Activated CD8-positive, alpha-beta memory T cell treated with anti-CD3 and anti-CD28 coated beads for 1 hour (primary cell): ENCODE measurements at places on chromosomes 6 and 20.

DNA sequence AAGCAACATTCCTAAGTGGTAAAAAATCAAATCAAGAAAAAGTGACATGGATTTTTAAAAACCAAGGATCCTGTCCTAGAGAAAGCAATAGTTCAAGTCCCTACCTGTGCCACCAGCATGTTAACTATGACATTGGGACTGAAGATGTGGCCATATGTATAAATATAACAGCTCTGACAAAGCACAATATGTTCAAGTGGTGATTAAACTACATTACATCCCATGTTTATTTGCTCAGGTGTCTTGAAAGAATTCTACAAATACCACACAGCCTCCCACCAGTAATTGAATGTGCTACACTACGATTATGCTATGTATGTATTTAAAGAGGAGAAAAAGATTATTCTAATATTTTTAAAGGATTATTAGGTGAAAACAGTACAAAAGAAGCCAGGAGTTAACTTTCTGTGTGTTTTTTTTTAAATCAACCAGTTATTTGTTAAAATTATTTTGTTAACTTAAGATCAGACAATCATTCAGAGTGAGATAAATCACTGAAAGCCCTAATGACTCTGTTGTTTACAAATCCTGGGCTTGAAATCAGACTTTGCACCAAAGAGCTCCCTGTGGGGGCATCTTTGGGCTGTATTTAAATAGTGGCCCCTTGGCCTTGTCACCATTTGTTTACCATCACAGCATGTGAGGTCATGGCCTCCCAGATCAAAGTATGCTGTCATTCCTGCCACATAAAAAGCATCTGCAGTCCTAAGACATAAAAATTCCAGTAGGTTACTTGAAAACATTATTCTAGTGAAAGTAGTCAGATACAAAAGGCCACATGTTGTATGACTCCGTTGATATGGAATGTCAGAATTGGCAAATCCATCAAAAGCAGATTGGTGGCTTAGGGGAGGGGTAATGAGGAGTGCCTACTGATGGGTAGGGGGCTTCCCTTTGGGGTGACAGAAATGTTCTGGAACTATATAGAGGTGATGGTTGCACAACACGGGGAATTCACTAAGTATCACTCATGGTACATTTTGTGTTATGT lies 17.1 kb downstream of the TTLL2 start:
- no peak for DNase-seq

DNA sequence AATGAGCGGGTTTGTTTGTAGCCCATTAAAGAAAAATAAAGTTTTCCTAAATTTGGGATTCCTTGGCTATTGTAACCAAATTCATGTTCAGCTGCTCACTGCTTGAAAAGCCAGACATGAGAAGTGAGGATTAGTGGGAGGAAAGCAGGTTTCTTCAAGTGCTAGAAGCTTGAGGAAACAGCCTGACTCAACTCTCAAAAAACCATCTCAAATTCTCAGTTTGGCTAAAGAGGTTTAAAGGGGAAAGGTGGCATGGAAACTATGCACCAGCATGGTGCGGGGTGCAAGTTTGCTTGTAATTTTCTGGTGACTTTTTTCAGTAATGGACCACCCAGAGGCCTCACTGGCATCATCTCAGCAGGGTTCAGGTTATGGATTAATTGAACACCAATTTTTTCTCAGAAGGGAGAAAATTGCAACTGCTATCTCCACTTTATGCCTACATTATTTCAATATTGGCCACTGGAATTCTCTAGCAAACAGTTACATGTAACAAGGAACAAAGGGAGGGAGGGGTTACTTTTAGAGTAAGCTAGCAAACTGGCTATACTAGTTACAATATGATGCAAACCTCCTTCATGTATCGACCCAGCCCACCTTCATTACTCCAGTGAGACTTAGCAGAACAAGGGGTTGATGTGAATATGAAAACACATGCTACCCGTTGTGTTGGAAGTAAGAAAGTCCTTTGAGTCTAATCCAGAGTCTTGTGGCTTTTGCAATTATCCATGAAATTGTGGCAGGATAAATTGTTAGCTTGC lies 85.0 kb upstream of the IFNGR1 start:
- DNase-seq, result no peak

DNA sequence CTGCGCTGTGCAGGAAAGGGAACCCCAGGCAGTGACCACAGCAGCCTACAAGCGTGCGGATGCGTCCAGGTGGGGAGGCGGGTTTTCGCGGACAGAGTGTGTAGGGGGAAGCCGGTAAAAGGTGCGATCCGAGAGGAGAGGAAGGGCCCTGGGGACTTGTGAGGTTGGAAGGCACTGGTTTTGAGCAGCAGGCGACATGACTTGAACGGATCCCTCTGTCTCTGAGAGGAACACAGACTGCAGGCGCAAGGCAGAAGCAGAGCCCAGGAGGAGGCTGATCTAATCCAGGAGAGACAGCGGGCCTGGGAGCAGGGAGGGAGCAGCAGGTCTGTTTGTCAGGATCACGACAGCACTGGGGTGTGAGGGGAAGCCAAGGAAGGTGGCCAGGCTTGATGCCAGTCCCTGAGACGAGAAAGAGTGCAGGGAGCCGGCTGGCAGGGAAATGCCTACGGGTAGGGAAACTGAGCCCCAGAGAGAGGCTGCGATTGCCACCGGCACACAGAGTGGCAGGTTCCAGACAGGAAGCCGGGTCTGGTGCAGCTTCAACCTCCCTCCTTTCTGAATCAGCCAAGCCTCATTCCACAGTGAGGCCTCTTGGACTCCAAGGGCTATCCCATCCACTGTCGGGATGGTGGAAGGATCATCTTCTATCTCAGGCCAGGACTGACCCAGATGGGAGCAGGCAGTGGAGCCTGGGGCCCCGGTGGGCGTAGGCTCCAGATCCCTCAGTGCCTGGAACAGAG lies 57.1 kb downstream of the HNF4A start:
- DNase-seq, result no peak

DNA sequence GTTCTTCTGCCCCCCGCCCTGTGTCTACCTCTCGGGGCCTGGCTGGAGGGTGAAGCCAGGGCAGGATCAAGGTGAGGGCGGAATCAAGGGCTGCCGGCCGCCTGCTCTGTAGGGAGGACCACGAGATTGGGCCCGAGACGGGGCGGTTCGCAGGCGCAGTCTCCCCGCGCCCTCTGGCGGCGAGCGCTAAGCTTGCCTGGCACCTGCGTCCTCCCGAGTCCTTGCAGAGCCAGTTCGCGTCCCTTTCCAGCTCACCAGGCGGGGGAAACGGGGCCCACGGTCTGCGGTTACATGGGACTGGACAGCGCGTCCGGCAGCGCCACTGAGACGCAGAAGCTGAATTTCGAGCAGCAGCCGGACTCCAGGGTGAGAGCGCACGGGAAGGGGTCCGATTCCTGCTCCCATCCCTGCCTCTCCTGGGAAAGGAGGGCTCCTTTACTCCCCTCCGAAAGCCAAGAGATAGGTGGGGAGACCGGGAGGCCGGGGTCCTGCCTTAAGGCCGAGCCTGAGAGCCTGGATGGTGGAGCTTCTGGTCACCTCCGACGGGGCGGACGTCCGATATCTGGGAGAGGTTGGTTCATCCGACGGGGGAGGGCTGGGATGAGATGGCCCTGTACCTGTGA lies 3.6 kb upstream of the MATN4 start:
- no peak for DNase-seq

GRCh38 chr6:7642791-7643190 lies 52.8 kb downstream of the SNRNP48 start:
- DNase-seq, result no peak

DNA sequence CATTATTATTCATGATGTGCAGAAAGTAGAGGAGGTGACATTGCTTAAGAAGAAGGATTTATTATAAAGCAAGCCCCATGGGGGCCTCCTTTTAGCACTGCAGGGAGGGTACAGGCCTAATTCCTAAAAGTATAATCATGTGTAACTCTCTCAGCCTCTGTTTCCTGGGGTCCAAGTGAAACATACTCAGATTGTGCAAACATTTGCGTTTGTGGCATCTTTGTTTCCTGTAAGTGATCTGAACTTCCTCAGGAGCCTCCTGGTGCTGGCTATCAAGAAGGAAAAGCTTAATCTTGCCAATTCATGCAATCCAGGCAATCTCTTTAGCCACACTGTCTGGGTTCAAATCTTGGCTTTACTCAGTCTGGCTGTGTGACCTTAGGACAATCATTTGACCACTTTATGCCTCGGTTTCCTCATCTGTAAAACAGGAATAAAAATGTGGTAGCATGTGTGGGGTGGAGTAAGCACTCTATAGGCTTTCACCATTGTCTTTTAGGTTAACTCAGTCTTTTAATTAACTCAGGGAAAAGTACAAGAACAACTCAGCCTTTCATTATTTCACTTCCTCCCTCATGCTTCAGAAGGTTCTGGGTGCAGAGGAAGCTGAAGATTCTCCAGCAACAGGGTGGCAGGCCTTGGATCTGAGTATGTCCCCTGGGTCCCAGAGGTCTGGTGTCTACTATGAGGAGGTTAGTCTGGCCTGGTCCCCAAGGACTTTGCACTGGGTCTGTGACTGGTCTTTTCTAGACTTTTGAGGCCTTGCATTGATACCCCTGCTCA lies 831 bp upstream of the SIRPB2 start:
- DNase-seq, result no peak

GRCh38 chr6:90368001-90368400 lies 71.4 kb upstream of the BACH2 start:
- DNase-seq, result no peak

DNA sequence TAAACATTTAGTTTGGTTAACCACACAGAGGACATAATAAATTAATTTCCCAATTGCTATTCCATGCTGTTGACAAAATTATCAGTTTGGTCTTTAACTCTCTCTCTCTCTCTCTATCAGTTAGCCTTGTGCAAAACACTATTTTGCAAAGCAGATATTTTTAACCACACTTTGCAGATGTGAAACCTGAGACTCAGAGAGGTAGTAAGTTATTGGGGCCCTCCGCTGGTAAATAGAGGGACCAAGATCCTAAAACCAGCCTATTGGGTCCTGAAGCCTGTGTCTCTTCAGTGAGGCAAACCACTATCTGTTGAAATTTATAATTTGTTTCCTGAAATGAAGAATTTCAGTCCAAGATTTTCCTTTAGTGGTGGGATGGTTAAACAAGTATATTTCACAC lies 231.0 kb downstream of the SOD2 start:
- no peak for DNase-seq
